ENCODE measurements at places on chromosomes 13 and 19. TPM values are rescaled to one million over a fixed set of nuclear protein-coding genes. Genes with fewer than 3 reads are reported as not detected.

The ATCAY gene
- total RNA-seq, result not detected

The ZNF581 gene
- total RNA-seq, result 8.4 TPM

The IZUMO1 gene
- total RNA-seq, result 0.29 TPM

The NOTCH3 gene
- total RNA-seq, result 34.4 TPM

The CRB3 gene
- not detected for total RNA-seq

The SIN3B gene
- total RNA-seq, result 23.7 TPM

The ZNF723 gene
- not detected for total RNA-seq

The ZNF682 gene
- 3.5 TPM for total RNA-seq

The ZNF569 gene
- total RNA-seq, result 6.1 TPM

The ABCA7 gene
- 10.0 TPM for total RNA-seq

The GJB2 gene
- total RNA-seq, result 0.27 TPM

The OVOL3 gene
- not detected for total RNA-seq

The KLK12 gene
- not detected for total RNA-seq

The VN1R4 gene
- not detected for total RNA-seq

The SIGLEC5 gene
- 0.81 TPM for total RNA-seq

The PLA2G4C gene
- 20.3 TPM for total RNA-seq

The GATAD2A gene
- 34.2 TPM for total RNA-seq

The COX7A1 gene
- total RNA-seq, result 1,769 TPM

The CCDC70 gene
- total RNA-seq, result not detected

The METTL21C gene
- total RNA-seq, result not detected

The KLK10 gene
- total RNA-seq, result 0.32 TPM

The ZIC2 gene
- total RNA-seq, result not detected

The MEIS3 gene
- total RNA-seq, result 7.0 TPM

The ZNF557 gene
- 6.3 TPM for total RNA-seq

The CGB1 gene
- total RNA-seq, result not detected
